ENCODE measurements at places on chromosomes 6 and 20.

- no peak for DNase-seq
Observed at GRCh38 chr6:43935921-43936439, 166.0 kb downstream of the VEGFA start.

DNA sequence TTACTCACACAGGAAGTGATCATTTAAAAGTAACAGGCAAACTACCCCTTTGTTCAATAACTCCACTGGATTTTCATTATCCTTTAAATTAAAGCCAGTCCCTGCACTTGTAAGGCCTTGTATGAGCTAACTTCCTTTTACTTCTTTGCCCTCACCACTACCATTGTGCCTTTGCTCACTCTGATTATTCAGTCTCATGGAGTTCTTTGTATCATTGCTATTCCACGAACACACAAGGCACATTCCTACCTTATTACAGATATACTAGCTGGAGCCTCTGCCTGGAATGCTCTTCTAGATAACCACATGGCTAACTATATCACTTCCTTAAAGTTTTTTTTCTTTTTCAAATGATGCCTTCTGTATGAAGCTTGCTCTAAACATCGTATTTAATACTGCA is 748.6 kb upstream of the HS3ST5 start:
- no peak for DNase-seq

DNA sequence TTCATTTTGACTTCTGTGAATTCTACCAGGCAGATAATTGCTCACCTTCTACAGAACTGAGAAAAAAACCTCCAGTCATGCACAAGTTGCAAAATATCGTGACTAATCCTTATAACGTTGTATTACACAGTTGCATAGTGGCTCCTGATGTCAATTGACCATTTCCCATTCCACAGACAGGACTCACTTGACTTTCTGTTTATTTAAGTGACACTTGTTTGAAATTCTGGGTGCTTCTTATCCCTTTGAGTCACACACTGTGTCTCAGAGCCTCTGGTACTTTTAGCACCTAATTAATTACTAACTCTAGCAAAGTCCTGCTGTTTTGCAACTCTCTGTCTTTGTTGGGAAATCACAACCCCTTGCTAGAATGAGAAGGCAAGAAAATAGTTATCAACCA is 16.2 kb upstream of the RSPO3 start:
- DNase-seq = no peak

- DNase-seq = no peak
Observed at GRCh38 chr20:49887251-49888211, 27.8 kb downstream of the SPATA2 start.

DNA sequence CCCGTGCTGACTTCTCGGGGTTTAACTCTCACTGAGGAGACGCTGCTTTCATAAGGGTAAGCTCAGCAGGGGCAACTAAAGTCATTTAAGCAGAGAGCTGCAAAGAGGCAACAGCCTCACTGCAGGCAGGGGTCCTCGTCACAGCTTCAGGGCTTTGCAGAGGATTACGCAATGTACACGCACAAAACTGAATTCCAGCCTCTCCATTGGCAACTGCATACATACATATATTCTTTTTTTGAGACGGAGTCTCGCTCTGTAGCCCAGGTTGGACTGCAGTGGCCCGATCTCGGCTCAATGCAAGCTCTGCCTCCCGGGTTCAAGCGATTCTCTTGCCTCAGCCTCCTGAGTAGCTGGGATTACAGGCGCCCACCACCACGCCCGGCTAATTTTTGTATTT is 2.4 kb downstream of the GMEB2 start:
- DNase-seq = no peak

- no peak for DNase-seq
Observed at GRCh38 chr6:44629636-44630035, 242.1 kb downstream of the CDC5L start.

- DNase-seq = no peak
Observed at GRCh38 chr6:99353126-99353525, 3.7 kb upstream of the FAXC start.

- no peak for DNase-seq
Observed at GRCh38 chr6:79605061-79605460, 26.1 kb upstream of the SH3BGRL2 start.

GRCh38 chr6:26403893-26404292 is 1.8 kb downstream of the BTN3A1 start:
- DNase-seq = no peak

GRCh38 chr6:168216751-168217191 is 102.8 kb downstream of the DACT2 start:
- DNase-seq = no peak

GRCh38 chr6:157557559-157557958 is 176.6 kb downstream of the ZDHHC14 start:
- no peak for DNase-seq

GRCh38 chr6:168851460-168852375 is 401.9 kb downstream of the THBS2 start:
- no peak for DNase-seq
